ENCODE measurements at places on chromosomes 6 and 20.

GRCh38 chr6:27532820-27533538 lies 60.1 kb upstream of the ZNF184 start:
- DNase-seq: no peak

DNA sequence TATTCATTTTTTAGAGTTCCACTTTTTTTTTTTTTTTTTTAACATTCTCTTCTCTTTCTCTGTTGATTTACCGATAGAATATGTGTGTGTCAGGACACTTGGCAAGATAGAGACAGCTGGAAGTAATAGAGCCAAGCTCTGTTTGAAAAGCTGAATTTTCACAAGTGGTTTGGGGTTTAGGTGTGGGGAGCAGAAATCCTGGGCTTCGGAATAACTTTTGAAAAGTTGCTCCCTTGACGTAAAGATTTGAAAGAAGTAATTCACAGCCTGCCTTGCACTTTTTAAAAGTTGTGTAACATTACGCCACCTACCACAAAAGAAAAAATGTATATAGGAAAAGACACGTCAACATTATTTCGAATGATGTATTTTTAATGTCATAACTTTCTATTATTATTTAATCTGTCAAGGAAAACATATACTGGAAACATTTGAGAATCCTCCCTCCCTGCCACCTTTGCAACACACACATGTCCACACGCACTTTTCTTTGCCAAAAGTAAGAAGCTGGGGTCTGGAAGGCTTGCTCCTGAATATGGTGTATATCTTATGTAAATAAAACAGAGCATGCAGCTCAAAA lies 917.9 kb downstream of the KIF16B start:
- DNase-seq: no peak

- DNase-seq: no peak
These were observed 36.8 kb downstream of the FOXQ1 start for GRCh38 chr6:1348675-1349074.

DNA sequence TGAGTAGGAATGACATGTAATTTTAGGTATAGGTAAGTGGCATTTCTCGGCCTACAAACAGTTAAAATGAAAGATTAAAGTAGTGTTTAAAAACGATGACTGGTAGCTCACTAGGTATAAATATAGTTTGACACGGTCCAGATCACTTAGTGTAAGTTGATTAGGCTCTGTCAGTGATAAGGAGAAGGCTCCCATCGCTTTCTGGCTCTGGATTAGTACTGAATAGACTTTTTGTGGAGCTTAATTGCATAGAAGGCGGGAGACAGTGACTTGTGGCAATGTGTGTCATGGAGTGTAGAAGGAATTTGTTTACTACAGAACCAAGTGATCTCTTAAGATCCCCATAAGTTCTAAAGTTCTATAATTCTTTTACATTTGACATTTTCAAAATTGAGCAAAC lies 6.7 kb downstream of the PYGB start:
- DNase-seq: no peak

DNA sequence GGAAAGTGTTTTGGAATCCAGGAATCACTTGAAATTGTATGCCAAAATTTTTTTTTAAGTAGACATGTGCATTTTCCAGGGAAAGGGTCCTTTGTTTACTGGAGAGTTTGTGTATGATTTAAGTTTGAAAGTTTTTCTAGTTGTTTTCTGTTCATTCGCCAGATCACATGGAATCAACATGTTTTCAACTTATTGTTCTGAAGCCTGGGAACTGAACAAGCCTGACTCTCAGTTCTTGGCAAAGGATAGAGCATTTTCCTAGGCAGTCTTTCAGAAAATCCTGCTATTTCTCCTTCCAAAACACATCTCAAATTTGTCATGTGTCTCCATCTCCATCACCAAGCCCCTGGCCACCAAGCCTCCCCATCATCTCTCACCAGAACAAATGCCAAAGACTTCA lies 374.8 kb downstream of the MAFB start:
- no peak for DNase-seq

GRCh38 chr6:27669624-27670301 lies 196.9 kb upstream of the ZNF184 start:
- no peak for DNase-seq

- no peak for DNase-seq
These were observed 72.7 kb upstream of the GATA5 start for GRCh38 chr20:62548471-62548870.

- no peak for DNase-seq
These were observed 73.2 kb downstream of the C6orf52 start for GRCh38 chr6:10621213-10621612.

GRCh38 chr20:31476294-31476585 lies 1.2 kb downstream of the REM1 start:
- no peak for DNase-seq

DNA sequence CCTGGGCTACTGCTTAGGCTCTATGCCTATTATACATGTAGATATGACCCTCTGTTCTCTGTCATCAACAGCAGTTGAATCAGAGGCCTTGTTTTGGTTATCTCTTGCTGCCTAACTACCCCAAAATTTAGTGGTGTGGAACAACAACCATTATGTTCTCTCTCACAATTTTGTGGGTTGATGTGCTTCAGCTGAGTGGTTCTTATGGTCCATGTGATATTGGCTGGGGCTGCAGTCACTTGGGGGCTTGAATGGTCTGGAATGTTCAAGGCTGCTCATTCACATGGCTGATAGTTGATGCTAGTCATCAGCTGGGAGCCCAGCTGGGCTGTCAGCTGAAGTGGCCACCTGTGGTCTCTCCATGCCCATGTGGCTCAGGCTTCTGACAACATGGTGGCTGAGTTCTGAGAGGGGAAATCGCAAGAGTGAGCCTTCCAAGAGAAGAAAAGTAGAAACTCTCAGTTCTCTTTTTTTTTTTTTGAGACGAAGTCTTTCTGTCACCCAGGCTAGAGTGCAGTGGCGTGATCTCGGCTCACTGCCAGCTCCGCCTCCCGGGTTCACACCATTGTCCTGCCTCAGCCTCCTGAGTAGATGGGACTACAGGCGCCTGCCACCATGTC lies 47.8 kb downstream of the SHLD1 start:
- no peak for DNase-seq

- DNase-seq: no peak
These were observed 689 bp upstream of the KCNB1 start for GRCh38 chr20:49483018-49483695.

DNA sequence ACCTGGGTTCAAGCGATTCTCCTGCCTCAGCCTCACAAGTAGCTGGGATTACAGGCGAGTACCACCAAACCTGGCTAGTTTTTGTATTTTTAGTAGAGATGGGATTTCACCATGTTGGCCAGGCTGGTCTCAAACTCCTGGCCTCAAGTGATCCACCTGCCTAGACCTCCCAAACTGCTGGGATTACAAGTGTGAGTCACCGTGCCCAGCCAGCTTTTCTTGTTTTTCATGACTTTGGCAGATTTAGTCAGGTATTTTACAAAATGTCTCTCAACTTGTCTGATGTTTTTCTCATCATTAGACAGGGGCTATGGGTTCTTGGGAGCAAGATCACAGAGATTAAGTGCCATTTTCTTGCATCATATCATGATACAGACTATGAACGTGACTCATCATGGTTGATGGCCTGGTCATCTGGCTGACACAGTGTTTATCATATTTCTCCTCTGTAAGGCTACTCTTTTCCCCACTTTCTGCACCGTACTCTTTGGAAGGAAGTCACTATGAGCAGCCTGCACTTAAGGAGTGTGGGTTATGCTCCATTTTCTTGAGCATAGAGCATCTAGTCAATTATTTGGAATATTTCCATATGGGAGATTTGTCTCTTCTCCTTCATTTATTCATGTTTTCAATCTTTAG lies 67.8 kb downstream of the RNF182 start:
- DNase-seq: no peak

- DNase-seq: no peak
These were observed 43.4 kb upstream of the RNF144B start for GRCh38 chr6:18343741-18344140.

- no peak for DNase-seq
These were observed 1.5 kb downstream of the TFAP2B start for GRCh38 chr6:50819904-50820868.

GRCh38 chr6:152273002-152273401 lies 364.2 kb downstream of the SYNE1 start:
- DNase-seq: no peak

DNA sequence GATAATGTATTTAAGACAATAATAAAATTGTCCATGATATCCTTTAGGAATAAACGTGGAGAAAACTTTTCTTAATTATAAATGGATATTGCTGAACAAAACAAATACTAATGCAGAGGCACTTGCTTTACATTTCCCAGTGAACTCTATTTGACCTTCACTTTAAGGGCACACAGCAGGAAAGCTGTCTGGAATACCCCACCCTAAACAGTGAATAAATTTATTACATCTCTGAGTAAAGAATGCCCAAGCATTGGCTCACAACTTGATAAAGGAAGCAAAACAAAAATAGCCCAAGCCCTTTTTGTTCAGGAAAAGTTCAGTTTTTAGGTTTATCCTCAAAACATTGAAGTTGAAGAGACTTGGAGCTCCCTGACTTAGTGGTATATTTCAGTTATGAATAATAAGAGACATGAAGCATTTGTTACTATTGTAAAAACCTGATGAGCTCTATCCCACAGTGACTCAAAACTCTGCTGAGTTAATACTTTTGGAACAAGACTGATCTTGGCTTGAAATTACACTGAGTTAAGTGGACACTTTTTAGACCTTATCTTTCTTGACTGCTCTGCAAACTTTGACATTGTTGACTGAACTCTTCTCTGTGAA lies 353.9 kb downstream of the BCKDHB start:
- DNase-seq: no peak
